ENCODE measurements at places on chromosomes 4 and X. TPM values are rescaled to one million over a fixed set of nuclear protein-coding genes. Genes with fewer than 3 reads are reported as not detected.

The FAM9B gene
- total RNA-seq, result not detected

The BEND2 gene
- not detected for total RNA-seq

The APEX2 gene
- 8.4 TPM for total RNA-seq

The FAM47E gene
- 3.0 TPM for total RNA-seq

The PPP2R3B gene
- total RNA-seq, result 170 TPM

The CSN1S1 gene
- total RNA-seq, result not detected
